ENCODE measurements at places on chromosomes 1 and 21.

DNA sequence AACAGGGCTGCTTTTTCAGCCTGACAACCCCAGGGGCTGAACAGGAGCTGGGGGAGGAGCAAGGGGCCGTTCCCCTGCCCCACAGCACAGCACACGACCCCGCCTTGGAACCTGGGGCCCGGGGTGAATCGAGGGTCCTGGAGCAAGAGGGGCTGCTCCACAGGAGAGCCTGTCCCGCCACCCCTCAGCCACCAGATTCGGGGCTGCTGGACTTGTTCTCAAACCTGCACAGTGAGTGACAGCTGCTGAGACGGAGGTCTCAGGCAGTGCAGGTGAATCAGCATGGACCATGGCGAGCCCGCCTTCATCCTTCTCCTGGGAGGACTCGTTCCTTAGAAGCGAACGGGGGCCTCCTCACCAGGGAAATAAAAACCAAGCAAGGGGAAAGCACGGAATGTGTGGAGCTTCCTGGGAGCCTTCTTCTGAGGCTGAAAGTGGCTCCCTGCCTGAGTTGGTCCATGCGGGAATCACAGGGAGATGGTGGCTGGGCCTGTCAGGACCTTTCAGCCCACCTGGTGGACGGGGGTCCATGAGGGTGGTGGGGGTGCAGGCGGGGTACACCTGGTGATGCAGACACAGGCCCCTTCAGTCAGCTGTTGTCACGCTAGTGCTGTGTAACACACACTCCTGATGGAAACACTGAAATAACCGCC, 125.4 kb downstream of the SIK1 start:
- DNase-seq = peak; percentile 45

- DNase-seq = no peak
Observed at GRCh38 chr1:60413091-60413490, 339.5 kb upstream of the C1orf87 start.

- DNase-seq = no peak
Observed at GRCh38 chr1:160837558-160838205, 25.0 kb downstream of the CD244 start.

DNA sequence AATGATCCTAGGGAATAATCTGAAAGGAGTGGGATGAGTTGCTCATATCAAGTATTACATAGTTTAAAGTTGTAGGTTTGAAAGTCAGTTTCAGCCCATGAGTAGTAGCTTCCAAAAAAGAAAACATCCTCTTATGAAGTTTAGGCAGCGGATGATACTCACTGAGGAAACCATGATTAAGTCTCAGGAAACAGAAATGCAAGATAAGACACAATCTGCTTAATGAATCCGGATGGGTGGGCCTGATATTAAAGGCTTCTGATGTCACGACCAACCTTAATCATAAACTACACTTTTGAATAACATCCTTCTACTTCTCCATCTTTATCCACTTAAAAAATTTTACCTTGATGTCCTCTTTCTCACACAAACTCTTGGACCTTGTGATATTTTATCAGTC, 61.8 kb downstream of the S1PR1 start:
- no peak for DNase-seq

GRCh38 chr1:19651141-19651737, 7.1 kb downstream of the NBL1 start:
- no peak for DNase-seq

GRCh38 chr1:65765631-65766030, 27.1 kb upstream of the PDE4B start:
- no peak for DNase-seq

DNA sequence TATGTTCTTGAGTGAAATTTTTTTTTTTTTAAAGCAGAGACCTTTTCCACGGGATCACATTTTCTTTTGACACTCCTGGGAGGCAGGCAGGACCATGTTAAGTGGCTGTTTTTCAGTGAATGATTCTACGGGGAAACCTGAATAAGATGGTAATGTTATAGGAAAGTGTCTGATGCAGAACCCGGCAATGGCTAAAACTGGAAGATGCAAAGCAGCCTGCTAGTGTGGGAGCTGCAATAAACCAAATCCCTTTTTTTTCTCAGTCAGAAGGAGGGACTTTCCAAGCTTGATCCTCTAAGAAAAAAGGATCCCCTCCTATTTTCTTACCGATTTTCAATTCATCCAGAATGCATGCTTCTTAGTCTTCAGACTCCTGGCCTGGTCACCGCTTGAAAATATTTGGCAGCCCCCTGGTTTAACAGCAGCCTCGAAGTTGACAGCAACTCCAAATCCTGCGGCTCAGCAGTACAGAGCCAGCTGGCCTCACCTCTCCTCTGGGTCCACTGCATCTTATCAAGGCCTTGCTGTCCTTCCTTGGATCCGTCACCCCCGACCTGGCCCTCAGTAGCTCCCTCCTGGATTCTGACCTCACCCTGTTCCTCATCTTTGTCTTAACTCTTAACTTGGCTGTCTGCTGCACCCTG, 5.6 kb downstream of the MX2 start:
- DNase-seq = no peak

- DNase-seq = peak; percentile 87
Observed at GRCh38 chr1:24018611-24019580, 38.8 kb upstream of the SRSF10 start.

GRCh38 chr1:210505601-210506496, 177.1 kb downstream of the HHAT start:
- no peak for DNase-seq

GRCh38 chr1:36083635-36084496, at the start of gene TEKT2:
Gene TEKT2, plus strand, starts transcription at chr1:36084094. Its CDS starts 828 bp downstream, at chr1:36084922.
- no peak for DNase-seq

- DNase-seq = no peak
Observed at GRCh38 chr1:212600071-212600915, 8.3 kb upstream of the ATF3 start.

DNA sequence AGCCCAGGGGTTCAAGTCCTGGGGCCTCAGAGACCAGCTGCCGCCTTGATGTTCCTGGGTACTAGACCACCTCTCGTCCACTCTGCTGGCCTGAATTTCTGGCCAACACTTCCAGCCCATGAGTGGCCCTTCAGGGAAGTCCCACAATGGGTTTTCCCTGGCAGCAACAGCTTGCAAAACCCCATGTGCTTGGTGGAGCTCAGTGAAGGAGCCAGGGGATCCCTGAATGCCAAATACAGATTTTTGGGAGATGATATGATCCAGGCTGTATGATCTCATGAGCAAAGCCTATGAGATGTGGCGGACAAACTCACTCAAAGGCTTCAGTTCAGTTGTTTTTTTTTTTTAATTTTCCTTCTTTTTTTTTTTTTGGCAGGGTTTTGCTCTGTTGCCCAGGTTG, 9.6 kb upstream of the RASSF5 start:
- peak; percentile 33 for DNase-seq

- DNase-seq = no peak
Observed at GRCh38 chr1:37265786-37266667, 208.4 kb upstream of the ZC3H12A start.

GRCh38 chr1:158140764-158141192, 39.9 kb upstream of the CD1D start:
- no peak for DNase-seq

- DNase-seq = no peak
Observed at GRCh38 chr21:27314131-27314530, 347.2 kb upstream of the ADAMTS5 start.

DNA sequence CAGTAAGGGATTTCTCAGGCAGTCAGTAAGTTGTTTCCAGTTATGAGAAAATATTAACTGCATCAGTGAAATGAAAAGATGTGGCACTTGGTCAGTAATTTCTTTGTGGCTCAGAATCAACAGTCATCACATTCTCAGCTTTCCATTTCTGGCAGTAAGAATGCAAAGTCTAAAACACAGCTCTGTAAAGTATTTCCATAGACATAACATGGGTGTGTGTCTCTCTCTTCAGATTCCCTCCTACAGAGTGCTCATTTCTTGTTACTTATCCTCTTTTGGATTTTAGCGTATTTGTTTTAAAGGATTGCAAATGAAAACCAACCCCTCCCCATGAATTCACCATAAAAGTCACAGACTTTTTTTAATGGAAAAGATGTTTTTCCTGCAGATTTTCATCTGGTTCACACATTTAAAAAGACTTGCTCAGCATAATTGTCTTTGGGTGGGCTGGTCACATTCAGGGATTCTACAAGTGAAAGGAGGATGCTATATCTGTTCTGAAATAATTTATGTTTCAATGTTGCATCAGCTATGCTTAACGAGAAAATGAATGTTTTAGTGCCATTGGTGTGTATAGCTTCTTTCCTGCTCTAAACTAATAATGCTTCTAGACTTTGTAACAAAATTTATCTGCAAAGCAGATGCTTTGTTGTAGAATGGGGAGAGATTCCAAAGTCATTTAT, 34.6 kb upstream of the CD55 start:
- DNase-seq = no peak

GRCh38 chr1:157352817-157353408, 199.4 kb downstream of the FCRL5 start:
- no peak for DNase-seq

DNA sequence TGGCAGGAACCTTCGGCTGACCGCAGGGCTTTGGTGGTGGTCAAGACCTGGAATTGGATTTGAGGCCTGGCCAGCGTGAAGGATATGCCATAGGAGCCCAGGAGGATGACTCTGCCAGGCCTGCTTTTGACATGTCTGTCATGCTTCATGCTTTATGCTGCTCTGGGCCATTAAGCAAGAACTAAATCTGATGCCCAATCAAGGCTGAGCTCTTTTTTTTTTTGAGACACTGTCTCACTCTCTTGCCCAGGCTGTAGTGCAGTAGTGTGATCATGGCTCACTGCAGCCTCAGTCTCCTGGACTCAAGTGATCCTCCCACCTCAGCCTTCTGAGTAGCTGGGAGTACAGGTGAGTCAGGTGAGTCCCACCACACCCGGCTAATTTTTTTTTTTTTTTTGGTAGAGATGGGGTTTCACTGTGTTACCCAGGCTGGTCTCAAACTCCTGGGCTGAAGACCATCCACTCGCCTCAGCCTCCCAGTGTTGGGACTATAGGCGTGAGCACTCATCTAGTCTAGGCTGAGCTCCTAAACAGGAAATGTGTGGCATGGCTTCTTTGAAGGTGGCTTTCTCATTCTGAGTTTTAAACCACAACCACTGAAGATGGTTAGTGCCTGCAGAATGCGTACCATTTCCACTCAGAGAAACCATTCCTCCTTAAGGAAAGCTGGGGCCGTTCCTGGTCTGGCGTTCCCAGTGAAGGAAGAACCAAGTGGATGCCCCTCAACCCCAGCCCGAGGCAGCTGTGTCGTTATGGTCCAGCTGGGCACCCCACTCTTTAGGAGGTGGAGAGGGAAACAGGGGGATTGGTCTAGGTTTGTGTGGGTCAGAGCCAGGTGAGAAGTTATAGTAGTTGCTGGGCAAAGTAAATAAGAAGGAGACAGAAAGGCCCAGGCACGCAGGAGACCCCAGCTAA, 34.2 kb upstream of the ATP5PO start:
- no peak for DNase-seq

DNA sequence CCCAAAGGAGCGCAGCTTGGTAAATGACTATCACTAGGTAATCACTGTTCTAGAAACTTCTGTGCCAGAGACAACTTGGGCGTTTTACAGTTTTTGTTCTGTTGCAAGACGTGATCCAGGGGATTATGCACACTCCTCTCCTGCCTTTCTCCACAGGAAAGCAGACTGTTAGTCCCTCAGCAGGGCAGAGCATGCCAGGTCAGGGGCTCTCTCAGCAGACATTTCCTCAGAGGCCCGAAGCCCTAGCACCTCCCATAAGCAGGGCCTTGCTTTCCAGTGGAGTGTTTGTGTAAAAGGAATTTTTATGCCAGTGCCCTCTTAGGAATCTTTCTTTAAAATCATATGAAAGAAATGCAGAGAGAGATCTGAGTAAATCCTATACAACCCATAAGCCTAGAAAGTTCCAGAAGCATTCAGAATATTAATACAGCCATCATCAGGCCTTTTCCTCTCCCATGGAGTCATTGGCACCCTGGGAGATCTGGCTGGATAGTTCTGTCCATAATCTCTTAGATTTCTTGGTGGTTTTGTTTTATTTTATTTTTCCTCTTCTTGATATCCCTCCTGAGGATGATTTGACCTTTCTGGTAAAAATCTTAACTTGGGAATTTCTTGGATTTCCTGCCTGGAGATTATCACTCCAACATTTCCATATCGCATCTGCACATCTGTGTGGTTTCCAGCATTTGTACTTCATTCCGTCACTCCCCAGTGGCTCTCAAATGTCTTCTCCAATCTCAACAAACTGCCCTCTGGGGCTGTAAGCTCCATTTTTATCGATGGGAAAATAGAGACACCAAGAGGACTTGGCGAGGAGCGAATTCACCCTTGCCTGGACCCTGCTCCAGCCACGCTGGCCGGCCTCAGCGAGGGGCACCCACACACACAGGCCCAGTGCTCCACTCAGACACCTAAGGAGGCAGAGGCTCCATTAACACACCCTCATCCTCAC, 116.1 kb downstream of the PSMG1 start:
- DNase-seq = no peak

- DNase-seq = no peak
Observed at GRCh38 chr1:116110567-116111523, at the start of gene MAB21L3. Gene MAB21L3, plus strand, starts transcription at chr1:116111399. Its CDS starts 1,217 bp downstream, at chr1:116112616.

DNA sequence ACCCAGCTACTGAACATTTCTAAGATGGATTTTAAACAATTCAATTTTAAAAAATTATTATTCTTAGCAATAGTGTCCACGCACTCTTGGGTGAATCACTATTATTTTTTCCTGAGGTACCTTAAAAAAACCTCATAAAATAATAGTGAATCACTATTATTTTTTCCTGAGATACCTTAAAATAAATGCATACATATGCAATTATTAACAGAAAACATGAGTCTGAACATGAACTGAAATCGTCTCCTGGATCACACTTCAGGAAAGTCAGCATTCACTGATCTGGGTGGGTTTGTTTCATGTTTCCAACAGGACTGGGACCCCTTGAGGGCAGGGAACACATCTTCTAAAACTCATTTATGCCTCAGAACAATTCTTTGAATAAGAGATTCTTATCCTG, 63.1 kb upstream of the IFNLR1 start:
- no peak for DNase-seq

GRCh38 chr1:27097484-27097917, 57.4 kb downstream of the SLC9A1 start:
- peak; percentile 84 for DNase-seq

DNA sequence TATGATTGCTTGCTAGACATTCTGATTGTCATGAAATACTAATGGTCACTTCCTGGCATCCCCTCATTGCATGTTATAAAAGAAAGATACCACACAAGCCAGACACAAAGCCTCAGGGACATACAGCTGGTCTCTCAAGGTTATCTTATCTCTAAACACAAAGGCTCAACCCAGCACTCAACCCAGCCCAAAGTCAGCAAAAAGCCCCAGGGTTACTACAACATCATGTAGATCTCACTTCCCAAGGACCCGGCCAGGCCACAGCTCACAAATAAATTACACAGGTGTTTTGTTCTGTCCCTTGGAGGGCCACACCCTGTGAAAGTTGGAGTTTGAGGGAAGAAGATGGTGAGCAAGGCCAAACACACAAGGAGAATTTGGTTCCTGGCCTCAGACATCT, 109.7 kb upstream of the BARHL2 start:
- DNase-seq = no peak

All from right lobe of liver (tissue), 6 donors.